ENCODE measurements at places on chromosomes 6 and 20.

- DNase-seq, result no peak
These were observed 1233.0 kb upstream of the EYS start for GRCh38 chr6:66940003-66940402.

- peak; percentile 69 for DNase-seq
These were observed 257.5 kb downstream of the ARID1B start for GRCh38 chr6:157034436-157035230.

GRCh38 chr6:157762636-157763035 lies 60.4 kb upstream of the SNX9 start:
- DNase-seq, result peak; percentile 40

- DNase-seq, result no peak
These were observed 9.8 kb upstream of the PLEKHG1 start for GRCh38 chr6:150589852-150590251.

DNA sequence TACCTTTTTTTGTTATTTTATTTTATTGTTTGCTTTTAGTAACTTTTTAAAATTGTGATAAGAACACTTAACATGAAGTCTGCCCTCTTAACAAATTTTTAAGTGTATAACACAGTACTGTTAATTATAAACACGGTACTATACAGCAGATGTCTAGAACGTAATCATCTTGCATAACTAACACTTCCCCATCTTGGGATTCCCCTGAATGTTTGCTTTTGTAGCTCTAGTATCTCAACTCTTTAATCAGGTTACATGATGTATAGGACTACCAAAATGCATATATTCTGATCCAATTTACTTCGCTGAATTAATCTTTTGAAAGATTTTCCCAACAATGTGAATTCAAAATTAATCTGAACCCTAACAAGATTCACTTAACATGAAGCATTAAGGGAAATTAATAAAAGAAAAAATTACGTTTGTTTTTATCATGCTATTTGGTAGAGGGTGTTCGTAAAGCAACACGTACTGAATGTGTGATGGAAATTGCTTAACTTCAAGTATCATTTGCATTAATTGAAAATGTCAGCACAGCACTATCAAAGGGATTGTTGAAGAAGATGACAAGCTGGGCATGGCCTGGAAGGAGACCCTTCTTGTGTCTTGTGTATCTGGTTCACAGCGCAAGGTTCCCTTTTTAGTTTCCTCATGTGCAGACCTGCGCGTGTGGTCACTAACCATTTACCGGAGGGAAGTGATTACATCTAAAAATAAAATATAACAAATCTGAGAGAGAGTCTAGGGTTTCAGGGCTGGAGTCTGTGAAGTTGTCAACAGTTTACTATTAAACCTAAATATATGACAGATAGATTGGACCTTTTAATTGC lies 15.2 kb downstream of the COL19A1 start:
- DNase-seq, result peak; percentile 87

All from NAMALWA (cell line).